ENCODE measurements at places on chromosomes 13 and 19. TPM values are rescaled to one million over a fixed set of nuclear protein-coding genes. Genes with fewer than 3 reads are reported as not detected.

The RCBTB1 gene
- 22.6 TPM for total RNA-seq

The TMEM221 gene
- 0.24 TPM for total RNA-seq

The PRR20A gene
- total RNA-seq = not detected

The SLC25A15 gene
- total RNA-seq = 27.2 TPM

The MAST1 gene
- total RNA-seq = 1.4 TPM

The MKNK2 gene
- total RNA-seq = 507 TPM

The BRSK1 gene
- total RNA-seq = 0.21 TPM

Measured in tracheal epithelial cell (primary cell).